GM23248 (cell line): ENCODE measurements at places on chromosomes 3 and 15.

DNA sequence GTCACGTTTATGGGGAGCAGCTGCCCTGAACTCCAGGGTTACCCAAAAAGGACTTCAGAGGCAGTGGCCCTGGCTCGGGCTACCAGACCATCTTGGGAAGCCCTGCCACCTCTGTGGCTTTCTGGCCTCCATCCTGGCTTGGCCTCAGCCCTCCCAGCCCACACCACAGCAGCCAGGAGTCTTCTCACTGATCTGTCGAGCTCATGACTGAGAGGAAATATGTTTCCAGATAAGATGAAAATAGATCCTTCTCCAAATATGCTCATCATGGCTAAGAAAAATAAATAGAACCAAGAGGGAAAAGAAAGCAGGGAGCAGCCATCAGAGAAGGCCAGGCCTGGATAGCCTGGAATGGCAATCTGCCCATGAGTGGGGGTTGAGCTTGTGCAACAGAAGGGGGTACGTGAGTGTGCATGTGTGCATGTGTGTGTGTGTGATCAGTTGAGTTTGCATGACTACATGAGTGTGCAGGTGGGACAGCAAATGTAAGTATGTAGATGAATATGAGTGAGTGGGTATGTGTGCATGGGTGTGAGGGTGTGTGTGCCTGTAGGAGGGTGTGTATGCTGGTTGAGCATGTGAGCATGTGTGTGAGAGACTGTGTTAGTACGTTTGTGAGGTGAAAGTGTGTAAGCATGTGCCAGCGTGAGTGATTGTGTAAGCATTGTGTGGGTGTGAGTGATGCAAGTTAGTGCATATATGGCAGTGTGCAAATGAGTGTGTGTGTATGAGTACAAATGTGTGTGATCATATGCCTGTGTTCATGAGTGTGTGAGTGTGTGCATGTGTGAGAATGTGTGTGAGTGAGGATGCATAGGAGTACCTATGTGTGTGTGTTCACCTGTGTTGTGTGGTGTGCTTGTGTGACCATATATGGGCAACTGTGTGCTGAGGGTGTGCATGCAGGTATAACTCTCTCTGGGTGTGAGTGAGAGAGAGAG, 9.9 kb upstream of the RFT1 start:
- no peak for DNase-seq

DNA sequence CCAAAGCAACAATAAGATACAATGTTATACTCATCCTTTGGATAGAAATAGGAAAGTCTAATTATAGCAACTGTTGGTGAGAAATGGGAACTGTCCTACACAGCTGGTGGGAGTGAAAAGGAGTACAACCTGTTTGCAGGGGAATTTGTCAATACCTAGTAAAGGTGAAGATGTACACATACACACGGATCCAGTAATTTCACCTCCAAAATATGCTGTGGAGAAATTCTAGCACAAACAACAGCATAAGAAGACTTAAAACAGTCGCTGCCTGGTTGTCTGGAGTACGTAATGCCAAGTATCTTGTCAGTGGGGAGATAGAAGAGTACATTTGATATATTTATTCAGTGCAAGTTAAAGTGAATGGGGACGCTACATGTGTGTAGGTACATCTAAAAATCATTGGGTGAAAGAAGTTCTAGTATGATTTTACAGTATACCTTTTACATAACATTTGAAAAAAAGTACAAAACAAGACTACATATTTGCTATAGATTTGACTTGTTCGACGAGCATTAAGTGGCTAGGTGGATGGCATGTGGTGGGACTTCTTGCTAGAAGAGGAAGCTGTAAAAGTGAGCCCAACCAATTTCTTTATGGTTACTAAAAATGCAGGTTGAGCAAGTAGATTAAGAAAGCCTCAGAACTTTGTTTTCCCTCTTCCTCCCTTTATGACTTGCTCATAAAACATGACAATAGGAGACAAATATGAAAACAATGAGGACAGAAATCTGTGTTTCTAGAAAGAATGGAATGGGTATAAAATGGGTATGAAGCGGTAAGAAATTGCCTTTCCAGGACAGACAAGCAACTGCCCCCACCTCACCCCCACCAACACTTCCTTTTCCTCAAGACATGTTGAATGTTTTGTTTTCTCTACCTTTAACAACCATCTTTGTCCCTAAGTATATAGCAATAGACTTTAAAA, 50.2 kb upstream of the CCR4 start:
- peak; percentile 31 for DNase-seq

GRCh38 chr3:9414826-9415225, 17.4 kb downstream of the SETD5 start:
- no peak for DNase-seq

- DNase-seq = no peak
These were observed 25.6 kb downstream of the RHOA start for GRCh38 chr3:49386056-49386756.

DNA sequence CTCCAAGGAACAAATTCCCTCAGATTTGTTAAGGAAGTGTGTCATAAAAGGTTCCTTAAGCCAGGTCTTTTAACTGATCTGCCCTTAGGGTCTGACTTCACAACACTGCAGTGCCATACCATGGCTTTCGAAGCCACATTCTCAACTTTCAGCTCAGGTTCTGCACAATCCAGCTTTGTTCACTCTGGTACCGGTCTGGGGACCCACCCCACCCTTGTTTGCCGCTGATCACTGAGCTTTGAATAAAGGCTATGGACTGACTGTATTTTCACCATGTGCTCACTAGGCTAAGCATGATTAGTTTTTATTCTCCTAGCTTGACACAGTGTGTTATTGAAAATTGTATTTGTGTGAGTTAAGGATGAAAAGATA, 15.9 kb downstream of the SNX1 start:
- no peak for DNase-seq

DNA sequence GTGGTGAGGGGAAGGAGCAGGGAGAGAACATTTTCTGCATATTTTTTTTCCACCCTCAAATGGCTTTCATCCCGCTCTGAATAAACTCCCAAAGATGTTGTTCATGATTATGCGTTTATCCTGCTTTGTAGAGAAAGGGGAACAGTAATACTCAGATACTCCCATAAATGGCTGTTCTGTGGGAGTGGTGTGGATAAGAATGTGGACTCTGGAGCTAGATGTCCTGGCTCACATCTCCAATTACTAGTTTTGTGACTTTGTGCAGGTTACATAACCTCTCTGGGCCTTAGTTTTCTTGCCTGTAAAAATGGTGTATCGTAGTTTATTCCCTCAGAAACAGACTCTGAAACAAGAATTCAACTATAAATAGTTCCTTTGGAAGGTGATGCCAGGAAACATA, 395.4 kb upstream of the SUCLG2 start:
- DNase-seq = no peak

GRCh38 chr3:101329016-101329673, 8.8 kb upstream of the IMPG2 start:
- DNase-seq = no peak

DNA sequence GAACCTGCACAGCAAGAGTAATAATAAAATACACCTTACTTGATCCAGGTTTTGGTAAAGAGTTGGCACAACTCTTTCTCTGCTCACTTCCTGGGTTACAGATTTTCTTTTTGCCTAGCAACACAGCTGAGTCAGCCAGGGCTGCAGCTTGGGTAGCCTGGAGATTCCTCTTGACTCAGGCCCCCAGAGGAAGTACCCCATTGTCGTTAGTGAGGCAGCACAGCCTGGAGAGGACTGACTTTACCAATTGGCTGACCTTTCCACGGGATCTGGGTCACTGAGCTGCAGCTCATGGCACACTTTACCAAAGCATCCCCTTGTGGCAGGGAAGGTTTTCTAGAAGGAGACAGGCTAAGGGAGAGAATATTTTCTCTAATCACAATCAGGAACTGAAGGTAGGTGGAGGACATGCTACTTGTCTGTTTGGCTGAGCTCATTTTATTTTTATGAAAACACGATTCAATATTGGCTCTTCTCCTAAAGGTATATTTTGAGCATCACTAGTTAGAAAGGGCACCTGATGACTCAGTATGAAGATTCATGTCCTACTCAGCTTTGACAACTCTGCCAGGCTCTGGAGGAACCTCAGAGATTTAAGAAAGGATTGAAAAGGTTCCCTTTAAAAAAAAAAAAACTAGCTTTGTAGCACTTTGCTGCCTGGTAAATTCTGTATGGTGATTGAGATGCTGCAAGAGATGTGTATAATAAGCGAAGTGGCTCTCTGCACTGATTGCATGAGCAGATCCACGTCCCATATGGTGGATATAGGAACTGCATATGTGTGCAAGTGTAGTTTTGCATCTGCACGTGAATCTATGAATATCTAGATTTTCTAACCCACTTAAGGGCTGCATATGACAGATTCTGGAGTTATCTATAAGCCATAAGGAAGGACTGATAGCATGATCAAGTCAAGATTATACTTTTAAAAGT, 124.8 kb downstream of the CHDH start:
- peak; percentile 53 for DNase-seq

DNA sequence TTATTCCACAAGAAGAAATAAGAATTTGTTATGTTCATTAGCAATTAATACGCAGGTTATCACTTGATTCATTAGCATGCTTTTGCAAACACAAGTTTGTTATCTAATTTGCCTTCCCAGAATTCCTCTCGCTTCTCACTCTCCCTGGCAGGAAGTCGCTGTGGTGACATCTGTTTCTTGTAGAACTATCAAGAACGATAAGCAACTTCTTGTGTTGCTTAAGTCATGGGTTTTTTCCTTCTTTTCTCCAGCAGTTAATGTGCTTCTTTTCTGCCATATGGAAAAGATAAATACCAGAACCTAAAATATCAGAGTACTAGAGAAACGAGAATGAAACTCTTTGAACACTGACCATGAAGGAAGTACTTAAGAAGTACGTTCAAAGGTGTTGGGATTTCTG, 99.8 kb upstream of the CHMP2B start:
- no peak for DNase-seq

- DNase-seq = no peak
These were observed 22.9 kb downstream of the DNAAF4 start for GRCh38 chr15:55484917-55485672.

DNA sequence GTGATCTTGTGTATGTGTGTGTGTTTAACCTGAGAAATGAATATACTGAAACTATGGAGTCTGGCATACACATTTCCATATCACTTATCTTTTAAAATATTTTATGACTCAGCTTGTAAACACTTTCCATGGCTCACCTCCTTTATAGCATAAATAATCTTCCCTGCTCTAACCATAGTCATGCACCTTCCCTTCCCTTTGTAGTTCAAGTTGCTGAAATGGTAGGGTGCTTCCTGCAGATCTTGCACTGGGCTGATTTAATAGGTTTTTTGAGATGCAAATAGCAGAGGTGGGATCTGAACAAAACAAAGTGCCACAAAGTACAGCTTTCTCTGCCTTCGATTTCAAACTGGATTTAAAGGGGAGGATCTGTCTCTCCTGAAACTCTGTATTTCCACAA, 712.7 kb upstream of the LMCD1 start:
- no peak for DNase-seq

- no peak for DNase-seq
These were observed 809 bp downstream of the RBP1 start for GRCh38 chr3:139538733-139539132.

DNA sequence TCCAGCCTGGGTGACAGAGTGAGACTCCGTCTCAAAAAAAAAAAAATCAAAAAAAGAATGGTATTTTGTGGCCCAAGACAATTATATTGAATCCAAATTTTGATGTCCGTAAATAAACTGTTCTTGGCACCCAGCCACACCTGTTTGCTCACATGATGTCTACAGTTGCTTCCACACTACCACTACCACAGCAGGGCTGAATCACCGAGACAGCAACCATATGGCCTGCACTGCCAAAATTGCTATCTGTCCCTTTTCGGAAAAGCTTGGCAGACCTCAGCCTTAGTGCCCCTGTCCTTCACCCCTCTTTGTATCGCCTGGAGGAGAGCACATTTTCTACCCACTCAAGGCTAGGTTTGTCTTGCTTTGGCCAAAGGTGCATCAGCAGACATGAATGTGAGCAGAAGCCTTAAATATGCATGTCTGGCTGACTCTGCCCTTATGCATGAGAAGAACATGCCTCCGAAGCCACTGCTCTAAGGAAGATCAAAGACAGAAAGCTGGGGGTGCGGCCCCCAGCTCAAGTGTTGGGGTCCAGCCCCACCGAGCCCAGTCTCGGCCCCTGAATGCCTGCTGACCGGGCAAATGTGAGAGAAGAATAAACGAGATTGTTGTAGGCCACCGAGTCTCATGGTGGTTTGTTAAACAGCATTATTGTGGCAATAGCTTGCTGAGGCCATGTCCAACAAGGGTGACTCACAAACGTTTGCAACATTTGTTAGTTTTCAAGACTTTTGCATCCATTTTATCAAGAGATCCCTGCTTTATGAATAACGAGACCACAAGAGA, 108.1 kb downstream of the TPRA1 start:
- DNase-seq = peak; percentile 71

DNA sequence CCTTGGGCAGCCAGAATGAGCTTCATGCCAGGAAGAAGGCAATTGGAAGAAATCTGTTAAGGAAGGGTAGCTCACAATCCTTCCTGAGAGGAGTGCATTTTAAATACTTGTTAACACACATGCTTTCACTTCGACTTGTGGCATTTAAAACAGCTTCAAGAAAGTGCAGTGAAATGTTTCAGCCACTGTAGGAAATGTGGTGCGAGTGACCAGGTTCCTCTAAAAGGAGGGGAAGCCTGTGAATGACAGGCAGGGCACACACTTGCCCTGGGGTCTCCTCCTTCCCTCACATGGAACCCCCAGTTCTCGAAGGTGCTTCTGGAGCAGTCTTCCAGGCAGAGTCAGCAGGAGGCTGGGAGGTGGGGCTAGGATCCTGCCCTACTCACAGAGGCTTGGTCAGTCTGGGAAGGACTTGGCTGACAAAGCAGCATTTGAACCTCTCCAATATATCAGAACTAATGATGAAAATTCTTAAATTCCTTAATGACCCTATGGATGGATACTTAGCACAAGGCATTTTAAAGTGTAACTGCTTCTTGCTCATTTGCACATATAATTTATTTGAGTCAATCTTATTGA, 358.6 kb downstream of the CHST2 start:
- no peak for DNase-seq

- DNase-seq = peak; percentile 80
These were observed 57.4 kb downstream of the MGLL start for GRCh38 chr3:127764841-127765362.

- no peak for DNase-seq
These were observed 30.9 kb downstream of the SPSB4 start for GRCh38 chr3:141082064-141082463.

GRCh38 chr3:57942872-57943283, 65.3 kb upstream of the FLNB start:
- peak; percentile 18 for DNase-seq

DNA sequence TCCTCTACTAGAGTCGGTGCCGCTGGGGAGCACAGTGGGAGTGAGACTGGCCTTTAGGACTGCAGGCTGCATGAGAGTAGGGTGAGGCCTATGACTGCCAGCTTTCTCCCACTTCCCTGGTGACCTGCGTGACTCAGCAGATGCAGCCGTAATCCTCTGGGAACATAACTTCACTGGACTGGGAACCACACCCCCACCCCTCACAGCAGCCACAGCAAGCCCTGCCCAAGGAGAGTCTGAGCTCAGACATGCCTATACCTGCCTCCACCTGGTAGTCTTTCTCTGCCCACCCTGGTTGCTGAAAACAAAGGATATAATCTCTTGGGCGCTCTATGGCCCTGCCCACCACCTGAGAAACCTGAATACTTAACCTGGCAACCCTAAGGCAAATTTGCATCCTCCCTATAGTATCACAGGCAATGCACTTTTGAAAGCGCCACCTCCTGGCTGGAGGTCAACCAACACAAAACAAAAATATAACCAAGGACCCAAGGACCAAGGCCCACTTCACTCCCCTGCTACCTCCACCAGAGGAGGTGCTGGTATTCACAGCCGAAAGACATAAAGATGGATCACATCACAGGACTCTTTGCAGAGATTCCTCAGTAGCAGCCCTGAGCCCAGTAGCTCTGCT, 308.9 kb downstream of the CTNNB1 start:
- peak; percentile 5 for DNase-seq

GRCh38 chr3:54443561-54444161, 321.3 kb downstream of the CACNA2D3 start:
- DNase-seq = no peak
